ENCODE measurements at places on chromosomes 13 and 19.

DNA sequence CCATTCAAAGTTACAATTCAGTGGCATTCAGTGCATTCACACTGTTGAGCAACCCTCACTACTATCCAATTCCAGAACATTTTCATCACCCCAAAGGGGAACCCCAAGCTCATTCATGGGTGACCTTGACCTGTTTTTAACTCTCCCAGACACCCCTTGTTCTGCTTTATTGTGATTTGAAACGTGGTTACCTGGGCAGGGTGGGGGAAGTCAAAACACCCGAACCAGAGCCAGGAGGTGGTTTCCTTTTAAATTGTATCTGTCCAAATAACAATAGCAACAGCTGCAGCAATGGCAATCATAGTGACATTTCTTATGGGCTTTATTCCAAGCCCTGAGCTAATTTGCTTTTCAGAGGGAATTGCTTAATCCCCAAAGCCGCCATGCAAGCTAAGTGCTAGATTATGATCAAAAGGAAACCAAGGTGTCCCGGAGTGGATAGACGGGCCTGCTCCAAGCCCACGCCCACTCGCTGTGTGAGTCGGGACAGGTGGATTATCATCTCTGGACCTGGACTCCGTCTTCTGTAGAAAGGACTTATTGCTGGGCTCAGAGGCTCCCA lies 6.1 kb downstream of the PTGIR start:
- peak; percentile 48 for DNase-seq

DNA sequence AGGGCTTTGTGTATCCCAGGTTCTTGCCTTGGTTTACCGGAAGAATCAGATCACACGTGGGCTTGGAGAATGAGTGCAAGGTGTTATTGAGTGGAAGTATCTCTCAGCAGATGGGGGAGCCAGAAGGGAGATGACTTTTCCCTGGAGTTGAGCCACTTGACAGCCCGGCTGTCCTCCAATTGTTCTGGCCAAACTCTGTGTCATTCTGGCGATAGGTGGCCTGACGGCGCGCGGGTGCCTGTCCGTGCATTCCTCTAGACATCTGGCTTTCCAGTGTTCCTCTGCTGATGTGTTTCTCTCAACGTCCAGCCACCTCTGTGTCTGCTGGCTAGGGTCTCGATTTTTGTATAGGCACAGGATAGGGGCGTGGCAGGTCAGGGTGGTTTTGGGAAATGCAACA lies 181.9 kb downstream of the SHISA2 start:
- no peak for DNase-seq

DNA sequence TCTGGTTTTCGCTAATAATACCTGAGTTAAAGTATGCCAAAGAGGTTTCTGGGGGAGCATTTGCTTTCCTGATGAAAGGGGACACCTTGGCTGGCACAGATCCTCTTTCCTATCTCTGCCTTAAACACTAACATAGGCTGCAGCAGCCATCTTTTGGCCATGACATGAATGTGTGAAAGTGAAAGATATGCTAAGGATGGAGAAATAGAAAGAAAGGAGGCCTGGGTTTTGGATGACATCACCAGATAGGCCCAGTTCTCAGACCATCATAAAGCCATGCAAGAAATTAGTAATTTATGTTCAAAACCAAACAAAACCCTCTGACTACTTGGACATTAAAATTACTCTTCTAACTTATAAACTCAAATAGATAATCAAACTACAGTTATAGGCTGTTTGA lies 279.7 kb downstream of the COG6 start:
- DNase-seq = no peak

DNA sequence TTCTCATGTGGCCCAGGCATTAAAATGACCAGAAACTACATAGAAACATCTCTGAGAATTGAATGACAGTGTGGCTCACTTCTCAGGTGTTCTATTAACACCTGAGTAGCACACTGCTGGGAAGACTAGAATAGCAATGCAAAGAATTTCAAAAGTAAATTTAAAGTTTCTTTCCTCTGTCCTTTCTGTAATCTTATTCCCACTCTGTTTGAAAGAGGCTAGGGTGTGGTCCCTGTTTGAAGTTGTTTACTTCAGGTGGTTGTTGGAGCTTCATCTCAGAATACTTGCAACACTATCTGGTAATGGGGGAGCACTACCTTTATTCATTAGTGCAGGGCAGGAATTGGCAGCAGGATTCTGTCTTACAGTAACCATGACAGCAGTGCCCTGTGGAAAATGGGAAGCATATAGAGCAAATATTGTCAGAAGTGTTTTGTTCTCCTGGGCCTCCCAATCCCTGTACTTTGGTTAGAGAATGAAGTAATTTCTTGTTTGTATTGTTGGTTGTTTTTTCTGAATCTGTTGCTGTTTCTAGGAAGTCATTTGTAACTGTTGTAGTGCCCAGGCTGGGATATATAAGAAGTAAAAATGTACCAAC lies 1210.2 kb upstream of the ATXN8OS start:
- no peak for DNase-seq
